Stimulated activated CD8-positive, alpha-beta memory T cell treated with anti-CD3 and anti-CD28 coated beads, Interleukin-15, amount 100 ng/mL, for 4 hours (primary cell): ENCODE measurements at places on chromosomes 7 and 10.

DNA sequence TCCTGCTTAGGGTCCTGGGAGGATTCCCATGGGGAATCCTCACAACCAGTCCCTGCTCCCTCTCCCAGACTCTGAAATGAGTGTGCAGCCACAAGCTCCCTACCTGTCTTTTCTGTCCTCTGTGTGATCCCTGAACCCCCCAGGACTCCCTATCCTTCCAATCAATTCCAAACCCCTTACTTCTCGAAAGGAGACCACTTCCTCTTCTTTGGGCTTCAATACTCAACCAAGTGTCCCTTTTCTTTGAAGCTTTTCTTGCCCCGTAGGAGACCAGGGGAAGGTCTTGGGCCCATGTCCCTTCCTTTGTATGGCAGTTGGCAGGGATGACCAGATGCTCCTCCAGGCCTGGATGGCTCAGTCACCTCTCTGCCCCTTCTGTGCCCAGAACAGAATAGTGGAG is 1.7 kb downstream of the AEBP1 start:
- no peak for DNase-seq

DNA sequence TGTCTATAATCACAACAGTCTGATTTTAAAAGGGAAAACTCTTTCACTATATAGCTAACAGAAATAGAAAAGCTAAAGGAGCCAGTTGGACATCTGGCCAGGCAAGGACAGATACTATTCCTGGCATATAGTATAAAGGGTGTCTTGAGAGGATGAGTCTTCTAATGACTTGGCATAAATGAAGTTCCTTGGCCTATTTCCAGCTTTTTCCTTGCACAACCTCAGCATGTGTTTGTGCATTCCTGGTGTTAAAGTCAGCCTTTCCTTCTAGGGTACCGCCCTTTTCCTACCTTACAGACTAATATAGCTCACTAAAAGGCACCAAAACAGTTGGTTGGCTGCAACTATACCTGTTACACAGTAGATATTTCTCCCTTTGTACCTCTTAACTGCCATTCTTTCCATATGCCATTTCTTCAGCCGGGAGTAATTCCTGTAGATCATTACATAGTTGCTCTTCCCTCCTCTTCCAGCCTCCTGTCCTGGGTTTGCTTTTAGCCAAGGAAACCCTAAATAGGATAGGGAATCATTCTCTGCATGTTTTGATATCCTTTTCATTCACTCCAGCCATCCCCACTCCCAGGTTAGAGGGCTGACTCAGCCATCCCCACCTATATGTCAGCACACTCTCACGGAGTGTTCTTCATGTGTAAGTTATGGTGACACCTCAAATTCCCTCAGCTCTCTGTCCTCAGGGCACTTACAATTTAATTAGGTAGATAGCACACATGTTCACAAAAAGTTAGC is 102.1 kb upstream of the MDFIC start:
- DNase-seq: no peak

GRCh38 chr7:76272851-76273497 is 29.5 kb upstream of the HSPB1 start:
- no peak for DNase-seq

DNA sequence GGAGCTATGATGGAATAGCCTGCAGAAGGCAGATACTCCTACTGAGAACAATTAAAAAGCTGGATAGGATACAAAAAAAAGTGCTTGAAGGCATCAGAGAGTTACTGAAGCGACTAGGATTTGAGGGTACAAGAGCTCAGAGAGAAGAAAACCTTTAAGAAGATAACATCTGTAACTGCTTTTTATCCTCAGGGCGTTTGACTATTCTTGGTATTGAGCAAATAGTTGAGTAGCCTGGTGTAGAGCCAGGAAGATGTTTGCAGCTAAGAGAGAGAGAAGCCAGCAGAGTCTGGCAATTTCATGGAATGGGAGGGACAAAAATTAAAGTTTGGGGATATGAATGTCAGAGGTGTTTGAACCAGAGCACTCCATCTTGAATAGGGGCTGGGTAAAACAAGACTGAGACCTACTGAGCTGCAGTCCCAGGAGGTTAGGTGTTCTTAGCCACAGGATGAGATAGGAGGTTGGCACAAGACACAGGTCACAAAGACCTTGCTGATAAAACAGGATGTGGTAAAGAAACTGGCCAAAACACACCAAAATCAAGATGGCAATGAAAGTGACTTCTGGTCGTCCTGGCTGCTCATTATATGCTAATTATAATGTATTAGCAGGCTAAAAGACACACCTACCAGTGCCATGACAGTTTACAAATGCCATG is 428.8 kb downstream of the SH2D4B start:
- DNase-seq: no peak

- no peak for DNase-seq
These were observed 8.4 kb upstream of the LGI1 start for GRCh38 chr10:93749218-93749799.

DNA sequence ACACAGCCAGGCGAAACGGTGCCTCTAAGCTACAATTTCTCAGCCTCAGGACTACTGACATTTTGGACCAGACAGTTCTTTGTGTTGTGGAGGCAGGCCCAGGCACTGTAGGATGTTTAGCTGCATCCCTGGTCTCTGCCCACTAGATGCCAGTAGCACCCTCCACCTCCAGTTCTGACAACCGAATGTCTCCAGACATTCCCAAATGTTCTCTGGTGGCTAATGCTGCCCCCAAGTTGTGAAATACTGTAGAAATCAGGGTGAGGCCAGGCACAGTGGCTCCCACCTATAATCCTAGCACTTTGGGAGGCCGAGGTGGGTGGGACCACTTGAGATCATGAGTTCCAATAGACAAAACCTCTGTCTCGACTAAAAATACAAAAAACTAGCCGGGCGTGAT is 18.2 kb downstream of the HNRNPF start:
- no peak for DNase-seq

DNA sequence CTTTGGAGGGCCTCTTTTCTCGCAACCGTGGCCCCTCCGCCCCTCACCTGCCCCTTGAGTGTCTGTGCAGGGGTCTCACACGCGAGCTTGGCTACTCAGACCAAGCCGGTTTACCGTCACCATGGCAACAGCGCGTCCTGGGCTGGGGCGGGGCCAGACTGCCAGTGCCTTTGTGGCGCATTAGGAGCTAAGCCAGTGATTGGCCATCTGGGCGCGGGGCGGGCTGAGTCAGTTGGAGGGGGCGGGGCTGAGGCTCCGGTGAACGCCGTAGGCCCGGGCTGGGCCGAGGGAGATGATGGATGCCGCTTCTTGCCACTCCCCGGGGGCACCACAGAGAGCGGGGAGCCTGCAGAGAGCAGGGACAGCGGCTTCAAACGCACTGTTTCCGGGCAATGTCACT is 48.7 kb upstream of the FXYD4 start:
- DNase-seq: peak; percentile 66
